ENCODE measurements at places on chromosomes 1 and 21.

DNA sequence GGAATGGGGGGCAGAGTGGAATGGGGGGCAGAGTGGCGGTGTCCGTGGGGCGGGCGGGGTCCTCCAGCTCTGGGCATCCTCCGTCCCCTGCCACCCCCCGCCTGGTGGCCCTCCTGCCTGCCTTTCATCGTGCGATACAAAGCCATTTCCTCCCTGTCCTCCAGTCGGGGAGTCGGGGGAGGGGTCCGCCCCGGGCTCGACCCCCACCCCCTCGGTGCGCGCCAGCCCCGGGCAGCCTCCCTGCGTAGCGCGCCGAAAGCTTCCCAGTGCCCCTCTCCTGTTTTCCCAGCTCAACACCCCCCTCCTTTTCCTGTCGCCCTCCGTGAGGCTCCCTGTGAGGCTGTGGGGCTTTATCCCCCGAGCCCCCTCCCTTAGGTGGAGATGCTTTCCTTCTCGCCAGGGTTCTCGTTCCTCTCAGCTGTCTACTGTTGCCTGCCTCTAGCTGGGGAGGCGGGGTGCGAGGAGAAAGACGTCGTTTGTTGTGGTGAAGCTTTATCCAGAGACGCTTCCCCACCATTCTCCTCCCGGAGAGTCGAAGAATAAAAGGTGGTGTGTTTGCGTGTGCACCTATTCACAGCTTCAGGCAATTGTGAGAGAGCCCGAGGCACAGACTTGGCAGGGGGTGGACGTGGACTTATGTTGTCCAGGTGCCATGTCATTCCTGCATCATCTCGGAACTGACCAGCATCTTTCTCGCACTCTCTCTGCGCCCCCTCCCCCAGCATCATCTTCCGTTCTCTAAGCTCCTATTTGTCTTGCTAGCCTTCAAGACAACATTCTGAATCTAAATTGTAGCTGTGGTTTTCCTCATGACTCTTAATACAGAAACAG, 848 bp downstream of the DNM3 start:
- H3K36me3 ChIP-seq: no peaks in the 10 kb centered on the region
- H3K4me3 ChIP-seq: peak overlapping the region; percentile 64
- peaks cover 35% of the 10 kb centered on the region for H3K27me3 ChIP-seq
- H3K27ac ChIP-seq: no peak overlapping the region
- peak; percentile 8 for DNase-seq
- H3K4me1 ChIP-seq: peaks cover 7% of the 10 kb centered on the region

- no peak overlapping the region for H3K27ac ChIP-seq
- no peak overlapping the region for H3K4me3 ChIP-seq
Measured at GRCh38 chr1:231781892-231782291, 155.3 kb downstream of the DISC1 start.

DNA sequence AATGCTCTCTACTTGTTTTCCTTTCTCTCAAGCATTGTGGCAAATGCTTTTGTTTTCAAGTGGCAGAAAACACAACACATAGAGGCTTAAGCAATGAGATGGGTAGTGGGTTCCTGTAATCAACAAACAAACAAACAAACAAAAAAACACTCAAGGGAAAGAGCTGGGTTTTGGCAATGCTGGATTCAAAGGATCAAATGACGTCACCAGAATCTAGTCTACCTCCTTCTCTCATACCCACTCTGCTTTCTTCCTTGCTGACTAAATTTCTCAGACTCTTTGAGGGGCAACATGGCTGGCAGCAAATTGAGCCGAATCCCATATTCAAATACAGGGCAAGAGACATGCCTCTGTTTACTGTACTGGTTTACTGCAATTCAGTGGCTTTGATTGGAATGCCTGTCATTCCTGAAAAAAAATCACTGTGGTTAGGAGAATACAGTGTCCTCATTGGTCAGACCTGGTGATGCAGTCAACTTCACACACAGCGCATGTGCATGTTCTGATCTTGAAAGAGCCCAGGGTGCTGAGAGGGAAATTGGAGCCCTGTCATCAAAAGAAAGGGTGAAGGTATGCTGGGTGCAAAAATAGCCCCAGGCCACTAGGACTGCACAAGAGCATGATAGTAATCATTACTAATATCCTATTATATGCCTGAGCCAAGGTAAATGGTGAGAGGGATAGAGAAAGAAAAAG, 356.2 kb downstream of the KCTD3 start:
- DNase-seq: no peak
- H3K27me3 ChIP-seq: no peaks in the 10 kb centered on the region
- H3K4me1 ChIP-seq: no peaks in the 10 kb centered on the region
- no peak overlapping the region for H3K27ac ChIP-seq

DNA sequence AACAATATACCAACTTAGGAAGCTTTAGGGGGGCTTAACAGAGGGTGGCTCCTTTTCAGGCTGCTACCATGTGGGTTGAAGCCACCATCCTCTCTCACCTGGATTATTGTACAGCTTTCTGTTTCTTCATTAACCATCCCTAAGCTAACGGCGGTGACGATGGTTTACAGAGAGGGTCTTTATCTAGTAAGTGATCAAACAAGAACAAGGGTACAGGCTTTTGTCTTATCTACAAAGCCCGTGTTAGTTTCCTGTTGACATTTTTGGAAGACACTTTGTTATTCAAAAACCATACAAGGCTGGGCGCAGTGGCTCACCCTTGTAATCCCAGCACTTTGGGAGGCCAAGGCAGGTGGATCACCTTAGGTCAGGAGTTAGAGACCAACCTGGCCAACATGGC, 20.4 kb downstream of the SLC25A33 start:
- peaks cover 31% of the 10 kb centered on the region for H3K36me3 ChIP-seq
- peaks cover 4% of the 10 kb centered on the region for H3K4me1 ChIP-seq
- H3K27me3 ChIP-seq: no peaks in the 10 kb centered on the region
- no peak overlapping the region for H3K4me3 ChIP-seq
- no peak for DNase-seq
- H3K27ac ChIP-seq: no peak overlapping the region

GRCh38 chr21:34807881-34808568, 139.2 kb downstream of the CLIC6 start:
- peak overlapping the region; percentile 12 for H3K27ac ChIP-seq
- H3K27me3 ChIP-seq: no peaks in the 10 kb centered on the region
- H3K4me1 ChIP-seq: peaks cover 23% of the 10 kb centered on the region
- H3K4me3 ChIP-seq: no peak overlapping the region
- peaks cover 5% of the 10 kb centered on the region for H3K36me3 ChIP-seq
